EL (cell line): ENCODE measurements at places on chromosomes 3 and 15.
A peak's percentile ranks its signal among the peaks of the same experiment; 100 is the strongest.

DNA sequence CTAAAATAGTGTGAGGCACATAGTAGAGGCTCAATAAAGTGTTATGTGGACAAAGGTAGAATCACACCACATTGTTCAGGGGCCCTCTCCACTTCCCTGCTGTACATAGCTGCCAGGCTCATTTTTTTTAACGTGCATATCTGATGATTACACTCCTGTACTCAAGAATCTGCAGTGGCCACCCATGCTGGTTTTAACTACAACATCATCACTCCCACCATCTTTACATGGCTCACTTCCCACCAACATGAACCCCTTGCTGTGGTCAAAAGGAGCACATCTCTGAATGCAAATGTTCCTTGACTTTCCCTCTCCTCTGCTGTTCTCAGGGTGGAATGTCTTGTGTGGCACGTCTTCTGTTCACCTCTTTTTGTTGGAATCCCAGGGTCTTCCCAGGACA, 76.7 kb downstream of the FEM1B start:
- no peak for DNase-seq

GRCh38 chr3:57151021-57151449, 14.1 kb downstream of the IL17RD start:
- peak; percentile 53 for DNase-seq

DNA sequence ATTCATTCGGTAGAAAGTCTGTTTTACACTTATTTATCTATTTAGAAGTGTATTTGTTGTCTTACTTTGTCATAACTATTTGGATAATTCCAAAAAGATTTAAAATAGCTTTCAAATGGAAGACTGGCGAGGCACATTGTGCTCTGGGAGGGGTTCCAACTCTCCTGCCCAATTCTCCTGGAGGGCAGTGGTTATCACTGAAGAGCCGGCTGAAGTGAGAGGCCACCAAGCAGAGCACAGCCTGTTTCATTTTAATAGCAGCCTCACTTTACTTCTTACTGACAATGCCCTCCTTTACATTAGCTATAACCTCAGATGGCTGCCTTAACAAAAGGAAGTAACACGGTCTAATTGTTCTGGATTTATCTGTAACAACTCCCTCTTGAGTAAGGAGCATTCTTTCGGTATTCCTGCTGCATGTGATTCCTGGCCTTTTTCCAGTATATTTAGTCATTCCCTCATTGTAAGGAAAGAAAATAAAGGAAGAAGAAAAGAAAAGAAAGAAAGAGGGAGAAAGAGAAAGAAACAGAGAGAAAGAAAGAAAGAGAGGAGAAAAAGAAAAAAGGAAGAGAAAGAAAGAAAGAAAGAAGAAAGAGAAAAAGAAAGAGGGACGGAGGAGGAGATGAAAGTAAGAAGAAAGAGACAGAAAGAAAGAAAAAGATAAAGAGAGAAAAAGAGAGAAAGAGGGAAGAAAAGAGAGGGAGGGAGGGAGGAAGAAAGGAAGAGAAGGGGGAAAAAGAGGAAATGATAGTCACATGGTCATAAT, 339.8 kb upstream of the WNT5A start:
- peak; percentile 12 for DNase-seq

- DNase-seq: peak; percentile 87
Observed at GRCh38 chr3:71101014-71101413, 482.5 kb downstream of the FOXP1 start.

GRCh38 chr3:195255176-195255500, 15.8 kb downstream of the XXYLT1 start:
- DNase-seq: no peak

GRCh38 chr15:89566181-89566580, 9.1 kb upstream of the TICRR start:
- DNase-seq: no peak

- no peak for DNase-seq
Observed at GRCh38 chr15:35583863-35584528, 38.0 kb upstream of the DPH6 start.
